ENCODE measurements at places on chromosomes 1 and 21.

DNA sequence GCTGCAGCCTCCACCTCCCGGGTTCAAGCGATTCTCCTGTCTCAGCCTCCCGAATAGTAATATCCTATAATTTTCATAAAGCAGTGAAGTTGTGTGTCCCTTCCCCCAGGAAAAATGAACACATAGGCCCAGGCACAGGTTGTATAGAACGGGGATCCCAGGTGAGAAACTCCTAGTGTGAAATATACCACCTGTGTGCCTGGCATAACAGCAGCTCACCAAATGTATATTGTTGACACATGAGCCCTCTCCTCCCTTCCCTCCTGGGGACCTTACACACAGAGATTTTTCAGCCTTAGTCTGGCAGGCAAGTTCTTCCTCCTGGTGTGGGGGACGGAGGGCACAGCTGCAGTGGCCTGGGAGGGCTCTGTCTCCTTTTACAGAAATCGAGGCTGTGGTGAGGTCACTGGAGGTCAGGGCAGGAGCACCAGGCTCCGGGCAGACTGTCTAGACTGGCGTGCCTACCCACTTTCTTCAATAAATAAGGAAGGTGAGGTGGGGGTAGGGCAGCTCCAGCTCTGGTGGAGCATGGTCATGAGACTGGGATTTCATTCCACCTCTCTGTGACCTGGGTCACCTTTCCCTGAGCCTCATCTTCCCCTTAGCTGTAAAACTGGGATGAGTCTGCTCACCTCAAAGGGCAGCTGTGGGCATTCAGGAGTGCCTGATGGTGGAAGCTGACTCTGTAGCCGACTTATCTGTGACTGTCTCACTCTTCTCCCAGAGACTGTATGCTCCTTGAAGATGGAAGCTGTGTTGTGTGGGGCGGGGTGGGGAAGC is 14.3 kb downstream of the RCC1 start:
- DNase-seq = no peak

DNA sequence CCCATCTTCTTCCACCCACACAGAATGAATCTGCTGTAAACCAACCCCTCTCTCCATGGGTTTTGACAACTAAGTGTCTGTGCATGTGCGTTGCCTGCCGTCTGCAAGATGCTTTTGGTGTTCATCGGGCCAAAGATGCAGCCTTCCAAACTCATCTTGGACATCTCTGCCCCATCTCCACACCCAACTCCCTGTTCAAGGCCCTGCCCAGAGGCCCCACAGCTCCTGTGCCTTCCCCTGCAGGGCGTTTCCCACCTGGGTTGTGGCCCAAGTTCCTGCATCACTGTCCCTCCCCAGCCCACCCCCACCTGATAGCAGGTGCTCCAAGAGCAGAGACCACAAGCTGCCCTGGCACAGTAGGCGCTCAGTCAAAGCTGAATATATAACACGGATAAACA is 103.2 kb downstream of the BCAR3 start:
- no peak for DNase-seq

DNA sequence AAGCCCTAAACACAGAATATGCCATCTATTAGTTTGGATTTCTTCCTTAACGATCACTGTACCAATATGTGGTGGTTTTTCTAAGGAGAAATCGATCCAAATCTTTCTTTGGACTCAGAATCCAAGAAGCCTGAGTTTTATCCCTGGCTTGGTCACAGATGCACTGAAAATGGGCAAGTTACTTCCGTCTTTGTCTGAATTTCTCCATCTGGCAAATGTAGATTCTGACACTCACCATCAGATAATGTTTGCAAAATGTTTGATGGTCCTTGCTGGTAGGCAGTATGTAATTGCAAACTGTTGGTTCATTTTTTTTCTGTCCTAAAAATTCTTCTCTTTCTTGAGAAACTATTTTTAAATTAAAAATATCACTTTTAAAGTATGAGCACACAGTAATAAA is 115.0 kb downstream of the TSEN15 start:
- no peak for DNase-seq

GRCh38 chr1:59675936-59676335 is 138.8 kb upstream of the HOOK1 start:
- no peak for DNase-seq

- no peak for DNase-seq
These were observed 11.6 kb downstream of the LMNA start for GRCh38 chr1:156126043-156126629.
